Fibroblast of skin of left biceps (primary cell): ENCODE measurements at places on chromosomes 4 and X.
A peak's percentile ranks its signal among the peaks of the same experiment; 100 is the strongest.

DNA sequence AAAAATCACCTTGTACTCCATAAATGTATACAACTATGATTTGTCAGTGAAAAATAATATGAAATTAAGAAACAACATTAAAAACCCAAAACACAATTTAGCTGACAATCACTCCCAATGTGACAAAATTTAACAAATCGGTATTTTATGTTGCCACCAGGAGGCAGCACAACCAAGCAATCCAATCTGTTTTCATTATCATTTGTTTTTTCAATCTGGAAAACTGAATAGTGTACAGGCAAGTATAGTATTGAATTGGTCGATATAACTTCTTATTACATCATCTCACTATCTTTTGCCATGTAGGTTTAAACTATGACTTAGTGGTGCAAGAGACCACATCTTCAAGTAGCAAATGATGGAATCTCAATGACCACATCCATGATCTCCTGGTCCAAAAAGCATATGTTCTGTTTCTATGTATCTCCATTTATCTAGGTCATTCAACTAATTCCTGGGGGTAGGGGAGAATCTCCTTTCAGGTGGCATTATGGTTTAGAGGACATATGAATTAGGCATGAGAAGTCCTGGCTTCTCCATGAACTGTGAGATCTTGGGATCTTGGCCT lies 112.9 kb upstream of the AGA start:
- no peak for DNase-seq

GRCh38 chr4:53075162-53075785 lies 213.2 kb downstream of the RASL11B start:
- no peak for DNase-seq

DNA sequence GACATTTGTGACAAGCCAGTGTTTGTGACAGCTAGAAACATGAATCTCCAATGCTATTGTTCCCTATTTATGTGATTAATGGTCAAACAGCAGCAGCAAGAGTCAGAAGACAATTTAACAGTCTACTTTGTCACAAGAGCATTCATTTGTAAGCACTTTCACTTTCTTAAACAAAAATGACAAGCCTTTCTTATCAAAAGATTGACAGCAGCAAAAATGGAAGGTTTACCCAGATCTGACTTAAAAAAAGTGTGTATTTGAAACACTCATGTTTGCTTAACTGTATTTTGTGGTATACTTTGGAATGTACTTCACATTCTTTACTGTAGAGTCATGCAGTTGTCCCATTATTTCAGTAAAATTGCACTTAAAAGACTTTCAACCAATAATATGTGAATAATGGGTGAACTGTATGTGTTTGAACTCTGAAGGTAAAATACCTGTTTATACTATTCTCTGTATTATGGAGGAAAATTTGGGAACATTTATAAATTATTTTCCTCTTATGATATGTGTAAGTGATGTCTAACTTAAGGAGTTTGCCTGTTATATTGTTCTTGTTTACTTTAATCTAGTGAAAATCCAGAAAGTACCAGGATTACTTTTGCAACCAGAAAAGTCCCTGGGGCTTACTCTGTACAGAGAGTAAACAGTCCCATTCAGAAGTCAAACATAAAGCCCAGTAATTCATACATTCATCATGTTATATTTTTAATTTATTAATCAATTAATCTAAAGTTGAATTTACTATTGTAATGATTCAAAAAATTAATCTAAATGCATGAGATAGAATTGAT lies 314.9 kb upstream of the TRAM1L1 start:
- DNase-seq = peak; percentile 51

DNA sequence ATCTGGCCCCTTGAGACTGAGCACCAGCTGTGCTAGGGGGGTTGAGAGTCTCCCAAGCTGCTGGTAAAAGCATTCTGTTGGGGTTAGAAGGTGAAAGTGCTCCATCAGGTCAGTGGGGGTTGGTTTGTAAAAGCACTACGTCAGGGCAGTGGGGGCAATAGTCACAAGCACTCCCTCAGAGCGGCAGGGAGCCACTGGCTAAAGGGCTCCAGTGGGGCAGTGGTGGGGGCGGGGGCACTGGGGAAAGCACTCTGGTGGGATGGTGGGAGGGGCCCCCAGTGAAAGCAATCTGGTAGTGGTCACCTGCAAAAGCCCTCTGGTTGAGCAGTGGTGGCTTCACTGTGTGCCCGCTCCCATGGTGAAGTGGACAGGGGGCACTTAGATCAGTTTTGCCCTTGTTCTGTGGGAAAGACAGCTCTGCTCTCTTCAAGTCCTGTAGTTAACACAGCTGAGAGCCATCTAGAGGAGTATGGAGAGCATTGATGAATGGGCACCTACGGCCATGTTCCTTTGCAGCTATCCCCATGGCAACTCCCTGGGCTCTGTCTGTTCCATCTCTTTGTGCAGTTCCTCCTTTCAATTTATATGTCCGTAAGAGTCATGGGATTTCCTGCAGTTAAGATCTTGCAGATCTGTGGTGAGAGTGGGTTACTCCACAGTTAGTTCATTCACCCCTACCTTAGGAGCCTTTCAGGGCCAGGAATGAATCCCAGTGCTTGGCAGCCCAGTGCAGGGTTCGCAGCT lies 106.4 kb downstream of the SH3BGRL start:
- DNase-seq = no peak

GRCh38 chr4:168558599-168558998 lies 61.7 kb downstream of the PALLD start:
- no peak for DNase-seq

DNA sequence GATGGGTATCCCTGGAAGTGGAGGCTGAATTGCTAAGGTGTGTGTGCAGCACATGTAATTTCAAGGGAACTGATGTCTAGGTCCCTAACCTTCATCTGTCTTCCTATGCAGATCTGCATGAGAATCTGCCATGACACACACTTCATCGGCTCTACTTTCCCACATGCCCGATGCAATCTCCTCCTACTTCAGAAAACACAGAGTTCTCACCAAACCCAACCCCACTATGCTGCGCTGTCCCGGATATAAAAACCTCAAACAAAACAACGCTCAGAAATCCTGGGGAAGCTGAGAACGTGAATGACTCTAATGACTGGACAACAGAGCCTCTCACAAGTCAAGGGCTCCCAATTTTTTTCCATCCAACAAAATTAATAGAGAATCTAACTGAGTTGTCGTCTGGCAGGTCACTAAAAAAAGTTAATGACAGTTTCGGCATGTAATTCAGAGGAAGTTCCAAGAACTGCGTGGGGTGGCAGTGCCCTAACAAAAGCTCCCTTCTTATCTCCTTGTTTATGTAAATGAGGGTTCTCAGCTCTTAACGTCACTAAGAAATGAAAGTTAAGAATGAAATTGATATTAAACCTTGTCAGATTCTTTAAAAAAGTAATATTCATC lies 39.0 kb downstream of the STX18 start:
- no peak for DNase-seq
